Activated CD4-positive, alpha-beta T cell treated with anti-CD3 and anti-CD28 coated beads, Interleukin-2, amount 50 U/mL, for 48 hours (primary cell): ENCODE measurements at places on chromosomes 5 and 9.

- DNase-seq, result peak; percentile 40
These were observed 8.6 kb upstream of the AQP3 start for GRCh38 chr9:33455945-33456344.

GRCh38 chr9:114771889-114772288, 34.0 kb downstream of the TNFSF15 start:
- no peak for DNase-seq

DNA sequence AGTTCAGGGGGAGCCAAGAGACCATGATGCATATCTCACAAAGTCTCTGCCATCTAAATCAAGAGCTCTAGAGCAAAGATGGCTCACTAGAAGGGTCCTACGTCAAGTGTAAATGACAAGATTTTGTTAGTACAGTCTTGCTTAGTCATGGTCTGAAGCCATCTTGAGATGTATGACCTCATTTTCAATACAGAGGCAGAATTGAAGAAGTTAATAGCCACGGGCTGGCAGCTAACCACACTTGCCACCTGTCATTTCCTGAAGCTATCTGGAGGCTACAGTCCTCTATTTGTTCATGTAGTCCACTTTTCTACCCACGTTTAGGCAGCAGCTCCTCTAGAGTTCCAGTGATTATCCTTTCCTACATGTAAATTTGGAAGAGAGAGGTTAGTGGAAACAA, 231.7 kb upstream of the CDH12 start:
- no peak for DNase-seq

- DNase-seq, result no peak
These were observed 26.2 kb upstream of the TCF7 start for GRCh38 chr5:134088291-134088690.

GRCh38 chr9:7533376-7534090, 266.0 kb downstream of the DMAC1 start:
- DNase-seq, result peak; percentile 26

DNA sequence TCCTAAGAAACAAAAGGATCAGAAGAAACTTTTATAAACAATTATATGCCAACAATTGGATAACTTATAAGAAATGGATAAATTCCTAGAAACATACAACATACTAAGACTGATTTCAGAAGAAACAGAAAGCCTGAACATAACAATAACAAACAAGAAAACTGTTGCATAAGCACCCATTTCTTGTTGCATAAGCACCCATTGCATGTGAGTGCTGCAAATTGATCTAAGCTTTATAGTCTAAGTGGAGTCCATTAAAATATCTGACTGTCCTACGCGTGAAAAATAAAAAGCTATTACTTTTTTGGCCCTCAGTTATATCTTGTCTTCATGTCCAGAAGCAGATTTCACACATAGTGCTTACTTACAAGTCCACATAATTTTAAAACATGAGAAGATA, 19.3 kb downstream of the TYRP1 start:
- DNase-seq, result no peak

GRCh38 chr9:124532897-124533296, 25.7 kb upstream of the NR5A1 start:
- DNase-seq, result no peak

DNA sequence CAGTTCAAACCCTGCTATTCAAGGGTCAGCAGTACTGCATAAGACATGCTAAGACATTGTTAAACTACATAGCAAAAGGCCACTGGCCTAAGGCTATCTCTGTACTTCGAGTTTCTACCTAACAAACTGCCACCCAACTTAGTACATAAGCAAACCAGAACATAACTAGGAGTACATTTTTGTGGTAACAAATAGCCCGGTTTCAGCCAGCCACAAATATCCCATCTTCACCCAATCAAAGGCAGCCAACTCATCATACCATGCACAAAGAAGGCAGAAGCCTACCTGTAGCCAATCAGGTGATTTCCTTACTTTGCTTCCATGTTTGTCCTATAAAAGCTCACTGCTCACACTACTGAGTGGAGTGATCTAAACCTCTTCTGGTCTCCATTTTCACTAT, 201.4 kb downstream of the SMARCA2 start:
- no peak for DNase-seq
